ENCODE measurements at places on chromosomes 6 and 20.

DNA sequence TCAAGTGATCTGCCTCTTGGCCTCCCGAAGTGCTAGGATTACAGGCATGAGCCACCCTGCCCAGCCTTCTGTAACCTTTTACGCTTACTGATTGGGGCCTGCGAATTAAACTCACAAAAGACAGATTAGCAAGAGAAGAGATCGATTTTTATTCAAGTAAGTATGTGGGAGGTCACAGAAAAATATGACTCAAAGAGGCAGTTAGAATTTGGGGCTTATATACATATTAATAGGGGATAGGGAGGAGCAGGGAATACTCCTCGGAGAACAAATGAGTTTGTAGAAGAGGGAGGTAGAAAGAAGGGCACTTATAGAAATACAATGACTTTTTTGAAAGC is 78.9 kb downstream of the CD24 start:
- no peak for DNase-seq

DNA sequence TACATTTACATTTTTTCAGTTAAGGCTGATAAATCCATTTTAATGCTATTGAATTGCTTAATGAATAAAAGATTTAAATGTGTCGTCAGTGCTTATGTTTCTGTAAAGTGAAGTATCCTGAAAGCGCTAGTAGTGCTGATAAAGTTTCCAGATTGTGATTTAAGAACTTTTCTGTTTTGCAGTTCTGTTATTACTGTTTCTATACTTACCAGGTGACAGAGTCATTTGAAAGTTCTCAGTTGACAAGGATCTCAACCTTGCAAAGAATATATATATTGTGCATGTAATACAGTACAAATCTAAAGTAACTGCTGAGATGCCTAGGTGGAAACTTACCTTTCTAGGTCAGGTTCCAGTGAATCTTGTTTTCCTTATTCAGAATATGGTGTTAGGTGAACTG is 201.8 kb downstream of the ARID1B start:
- no peak for DNase-seq

DNA sequence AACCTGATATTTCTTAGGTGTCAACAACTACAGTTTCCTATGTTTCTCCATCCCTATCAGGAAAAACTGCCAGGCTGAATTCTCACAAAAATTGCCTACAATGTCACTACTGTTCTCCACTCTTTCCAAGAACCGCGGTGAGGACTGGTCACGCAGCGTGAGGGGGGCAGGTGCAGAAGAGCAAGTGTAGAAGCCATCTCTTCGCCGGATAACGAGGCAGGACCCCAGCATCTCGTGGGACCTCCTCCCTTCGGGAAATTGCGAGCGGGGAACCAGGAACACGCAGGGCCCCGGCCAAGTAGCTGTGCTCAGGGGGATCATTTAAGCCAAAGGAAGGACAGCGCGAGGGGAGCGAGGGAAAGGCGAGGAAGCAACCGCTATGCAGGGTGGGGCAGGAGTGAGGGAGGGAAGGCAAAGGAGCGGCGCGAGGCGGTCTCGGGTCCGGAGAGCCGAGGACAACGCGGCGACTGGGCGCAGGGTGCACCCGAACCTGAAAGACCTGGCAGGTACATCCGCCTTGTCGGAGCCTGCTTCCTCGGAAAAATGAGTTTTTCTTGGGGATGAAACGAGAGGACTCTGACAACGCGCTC is 559 bp downstream of the APMAP start:
- peak; percentile 36 for DNase-seq

DNA sequence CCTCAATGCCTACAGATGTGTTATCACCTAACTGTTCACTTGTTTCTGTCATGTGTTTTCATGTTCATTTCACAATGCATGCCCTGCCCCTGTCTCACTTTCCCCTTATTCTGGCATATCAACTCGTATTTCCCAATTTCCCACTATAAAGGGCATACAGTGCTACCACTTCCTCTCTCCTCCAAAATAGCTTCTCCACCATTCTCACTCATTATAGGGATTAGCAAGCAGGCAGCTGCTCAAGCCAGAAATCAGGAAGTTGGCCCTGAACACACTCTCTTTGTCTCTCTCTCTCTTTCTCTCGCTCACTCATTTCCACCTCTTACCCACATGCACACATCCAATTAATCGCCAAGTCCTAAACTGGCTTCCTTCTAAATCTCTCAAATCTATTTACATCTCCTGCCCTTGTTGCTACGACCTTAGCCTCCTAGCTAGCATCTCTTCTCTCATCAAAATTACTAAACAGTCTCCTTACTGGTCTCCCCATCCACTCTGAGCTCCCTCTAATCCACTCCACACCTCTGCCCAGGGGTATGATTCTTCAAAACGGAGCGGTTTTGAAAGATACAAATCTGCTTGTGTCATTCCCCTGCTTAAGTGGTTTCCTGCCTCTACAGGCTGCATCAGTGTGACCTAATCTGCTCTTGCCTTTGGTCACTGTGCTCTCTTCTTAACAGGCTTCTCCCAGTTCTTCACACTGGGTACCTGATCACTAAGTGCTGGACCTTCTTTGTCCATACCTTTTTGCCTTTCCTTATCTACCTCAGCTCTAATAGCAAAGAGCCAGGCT is 196.2 kb downstream of the BTBD9 start:
- no peak for DNase-seq

- DNase-seq, result peak; percentile 45
Observed at GRCh38 chr20:1803061-1803931, 91.9 kb upstream of the SIRPA start.

DNA sequence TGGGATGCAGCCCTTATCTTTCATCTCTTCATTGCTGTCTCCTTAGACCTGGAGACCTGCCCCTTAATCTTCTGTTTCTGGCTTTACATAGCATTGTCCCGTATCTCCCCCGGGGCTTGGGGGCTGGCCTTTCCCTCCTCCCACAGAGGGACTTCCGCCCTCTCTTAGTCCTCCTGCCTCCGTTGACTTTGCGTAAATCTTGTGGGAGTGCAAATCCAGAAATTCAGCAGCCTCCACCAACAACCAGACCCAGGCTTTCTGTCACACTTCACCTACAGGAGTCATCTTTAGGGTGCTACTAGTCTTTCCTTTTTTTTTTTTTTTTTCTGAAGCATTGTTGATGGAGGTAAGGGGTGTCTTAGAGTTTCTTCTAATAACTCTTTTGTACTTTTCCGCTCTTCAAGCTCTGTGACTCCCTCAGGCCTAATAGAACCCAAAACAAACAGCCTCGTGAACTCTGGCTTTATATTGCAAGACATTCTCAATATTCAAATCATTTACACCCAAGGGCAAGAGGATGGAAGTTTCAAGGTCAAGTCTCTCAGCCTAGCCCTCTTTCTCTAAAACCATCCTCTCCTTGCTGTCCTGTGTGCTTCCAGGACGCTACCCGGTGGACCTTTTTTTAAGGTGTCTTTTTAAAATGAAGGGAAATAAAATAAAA is 66.2 kb downstream of the RREB1 start:
- no peak for DNase-seq
